Stimulated activated CD4-positive, alpha-beta T cell treated with anti-CD3 and anti-CD28 coated beads, Interleukin-1b, Interleukin-23, amount 100 ng/mL, for 24 hours (primary cell): ENCODE measurements at places on chromosomes 16 and 17.

- no peak for DNase-seq
Measured at GRCh38 chr17:41837761-41838538, at the start of gene KLHL10. KLHL10 (plus strand) TSS chr17:41837825; CDS start chr17:41837933, 108 bp downstream.

GRCh38 chr17:54307351-54307750 is 484.6 kb downstream of the KIF2B start:
- DNase-seq: no peak

DNA sequence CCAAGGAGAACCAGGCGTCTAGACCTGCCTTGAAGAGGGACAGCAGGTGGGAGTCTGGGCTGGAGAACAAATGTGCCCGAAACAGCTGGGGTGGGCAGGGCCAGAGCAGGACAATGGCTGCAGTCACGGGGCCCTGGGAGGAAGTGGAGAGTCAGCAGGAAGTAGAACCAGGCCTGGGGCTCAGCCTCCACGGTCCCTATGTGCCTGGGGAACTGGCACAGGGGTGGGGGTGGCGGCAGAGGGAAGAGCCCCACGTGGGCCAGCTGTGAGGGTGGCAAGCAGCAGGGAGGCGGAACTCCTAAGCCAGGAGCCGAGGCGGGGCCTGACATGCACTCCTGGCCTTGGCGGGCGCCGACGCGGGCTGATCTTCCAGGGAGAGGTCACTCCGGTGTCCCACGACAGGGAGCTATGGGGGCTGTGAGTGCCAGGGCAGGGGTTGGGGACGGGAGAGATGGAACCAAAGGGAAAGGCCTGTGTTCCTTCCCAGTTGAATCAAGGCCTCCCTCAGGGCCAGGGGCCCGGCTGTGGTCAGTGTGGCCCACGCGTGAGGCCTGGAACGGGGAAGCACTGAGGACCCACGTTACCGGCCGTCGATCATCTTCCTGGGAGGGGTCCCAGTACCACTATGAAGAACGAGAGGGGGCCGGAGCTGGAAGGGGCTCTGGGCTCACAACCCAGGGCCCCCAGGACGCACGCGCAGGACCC is 42.7 kb downstream of the TIMM22 start:
- no peak for DNase-seq

DNA sequence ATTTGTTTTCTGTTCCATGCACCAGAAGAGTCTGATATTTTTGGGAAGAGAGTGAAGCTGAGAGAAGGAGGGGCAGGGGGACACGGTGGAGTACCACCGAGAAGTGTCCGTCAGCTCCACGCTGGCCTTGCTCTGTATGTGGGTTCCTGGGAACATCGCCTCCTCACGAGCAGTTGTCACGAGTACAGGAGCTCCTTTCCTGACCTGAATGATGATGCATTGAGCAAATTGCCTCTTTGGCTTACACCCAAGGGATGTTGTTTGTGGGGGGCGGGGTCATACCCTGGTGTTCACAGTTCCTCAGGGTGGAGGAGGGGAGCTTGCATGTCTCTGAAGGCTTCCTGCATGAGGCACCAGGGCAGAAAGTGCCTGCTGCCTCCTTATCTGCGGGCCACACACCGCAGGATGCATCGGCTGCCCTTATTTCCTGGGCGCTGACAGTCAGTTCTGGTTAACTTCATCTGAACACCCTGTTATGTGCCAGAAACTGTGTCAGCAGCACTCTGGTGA is 36.2 kb downstream of the RGS9 start:
- peak; percentile 20 for DNase-seq

DNA sequence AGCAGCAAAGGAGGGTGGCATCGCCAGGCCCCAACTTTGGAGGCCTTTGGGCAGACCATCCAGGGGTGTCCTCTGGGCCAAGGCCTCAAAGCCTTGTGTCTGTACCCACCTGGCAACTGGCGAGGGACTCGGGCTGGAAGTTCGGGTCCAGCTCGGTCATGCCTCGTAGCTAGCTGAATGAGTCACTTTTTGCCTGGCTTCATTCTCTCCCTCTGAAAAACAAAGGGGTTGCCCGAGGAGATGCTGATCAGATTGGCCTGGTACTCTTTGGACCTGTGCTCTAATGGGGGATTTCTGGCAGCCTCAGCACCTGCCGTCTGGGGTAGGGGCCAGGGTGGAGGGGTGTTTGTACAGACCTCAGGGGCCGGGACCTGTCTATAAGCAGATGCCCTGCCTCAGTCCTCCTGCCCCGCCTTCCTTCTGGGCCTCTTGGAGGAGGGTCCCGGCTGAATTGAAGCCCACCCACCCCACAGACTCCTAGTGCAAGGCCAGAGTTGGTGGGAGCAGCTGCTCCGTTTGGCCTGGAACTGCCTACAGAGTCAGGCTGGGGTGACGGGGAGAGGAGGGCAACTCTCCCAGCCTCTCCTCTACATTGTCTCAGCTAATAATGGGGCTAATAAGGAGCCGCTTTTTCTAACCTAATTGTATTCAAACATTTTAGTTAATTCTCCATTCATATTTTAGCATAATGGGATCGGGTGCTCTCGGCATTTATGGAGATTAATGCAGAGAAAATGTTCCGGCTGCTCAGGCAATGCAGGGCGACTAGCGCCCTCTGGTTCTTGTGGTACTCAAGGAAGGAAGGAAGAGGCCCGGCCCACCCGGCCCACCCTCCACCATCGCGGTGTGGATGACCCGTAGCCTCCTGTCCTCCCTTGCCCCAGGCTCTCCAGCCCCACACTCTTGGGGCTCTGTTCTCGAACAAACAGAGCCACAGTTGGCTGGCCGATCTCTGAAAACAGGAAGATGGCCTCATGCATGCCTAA is 21.4 kb upstream of the ABCC3 start:
- DNase-seq: no peak

- DNase-seq: no peak
Measured at GRCh38 chr16:22728167-22728836, 85.7 kb upstream of the HS3ST2 start.

DNA sequence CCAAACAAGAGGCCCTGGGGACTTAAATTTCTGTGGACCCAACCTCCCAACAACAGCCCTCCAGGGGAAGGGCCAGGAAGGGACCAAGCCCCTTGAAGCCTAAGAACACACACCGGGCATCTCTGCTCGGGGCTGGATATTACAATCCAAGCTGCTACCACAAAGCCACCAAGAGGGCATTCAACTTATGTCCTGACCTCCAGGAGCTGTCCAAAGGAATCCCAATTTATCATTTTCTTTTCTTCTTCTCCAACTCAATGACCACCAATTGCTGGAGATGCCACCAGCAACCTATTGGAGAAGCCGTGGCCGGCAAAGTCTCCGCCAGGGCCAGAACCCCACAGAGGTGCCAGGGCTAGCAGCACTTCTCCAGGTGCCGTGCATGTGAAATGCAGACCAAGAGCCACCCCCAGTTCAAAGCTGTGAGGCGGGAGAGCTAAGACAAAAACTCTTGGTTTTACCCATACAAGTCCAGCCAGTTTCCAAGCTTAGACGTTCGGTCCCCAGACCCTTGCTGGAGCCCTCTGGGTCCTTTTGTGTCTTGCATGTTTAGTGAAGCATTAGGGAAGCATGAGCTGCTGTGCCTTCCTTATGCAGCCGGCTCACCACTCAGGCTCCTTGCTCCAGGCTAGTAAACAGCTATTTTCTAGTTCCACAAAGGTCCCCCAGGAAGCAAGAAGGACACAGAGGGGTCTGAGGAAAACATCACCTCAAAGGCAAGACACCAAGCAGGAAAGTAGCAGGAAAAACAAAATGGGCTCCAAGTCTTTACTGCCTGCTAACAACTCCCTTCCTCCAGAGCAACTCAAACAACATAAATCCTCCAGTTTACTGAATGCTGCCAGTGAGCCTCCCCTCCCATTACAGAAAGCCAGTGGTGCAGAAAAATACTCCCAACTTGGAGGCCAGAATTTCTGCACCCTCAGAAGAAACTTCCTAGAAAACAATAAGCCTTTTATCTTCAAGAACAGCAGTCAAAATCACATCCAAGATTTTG is 3.2 kb downstream of the PITPNA start:
- DNase-seq: no peak

DNA sequence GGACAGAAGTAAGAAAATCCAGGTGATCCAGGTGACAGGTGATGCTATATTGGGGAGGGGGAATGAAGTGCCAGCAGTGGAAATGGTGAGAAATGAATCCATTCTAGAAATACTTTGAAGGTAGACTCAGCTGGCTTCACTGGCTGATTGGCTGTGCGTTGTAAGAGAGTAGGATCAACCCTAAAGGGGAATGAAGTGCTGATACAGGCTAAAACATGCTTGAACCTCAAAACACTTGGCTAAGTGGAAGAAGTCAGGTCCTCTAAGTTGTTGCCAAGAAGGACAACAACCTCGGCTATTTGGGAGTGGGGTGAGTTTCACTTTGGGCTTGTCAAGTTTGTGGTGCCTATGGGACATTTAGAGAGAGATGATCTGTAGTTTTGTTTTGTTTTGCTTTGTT is 24.1 kb upstream of the SCNN1B start:
- DNase-seq: no peak

DNA sequence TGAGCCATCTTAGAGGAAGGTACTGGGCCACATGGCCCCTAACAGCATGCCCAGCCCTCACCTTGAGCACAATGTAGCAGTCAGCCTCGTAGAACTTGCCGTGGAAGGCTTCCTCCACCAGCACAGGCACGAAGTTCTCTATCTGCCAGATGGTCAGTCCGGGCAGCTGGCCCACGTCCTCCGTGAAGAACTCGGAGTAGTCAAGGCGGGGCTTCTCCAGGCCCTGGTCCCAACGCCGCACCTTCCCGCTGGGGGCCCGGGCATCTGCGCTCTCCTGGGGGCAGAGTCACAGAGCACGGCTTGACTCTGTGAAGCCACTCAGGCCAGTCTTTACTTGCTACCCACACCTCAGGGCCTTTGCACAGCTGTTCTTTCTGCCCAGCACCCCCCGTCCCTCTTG is 7.3 kb downstream of the FLII start:
- DNase-seq: no peak

DNA sequence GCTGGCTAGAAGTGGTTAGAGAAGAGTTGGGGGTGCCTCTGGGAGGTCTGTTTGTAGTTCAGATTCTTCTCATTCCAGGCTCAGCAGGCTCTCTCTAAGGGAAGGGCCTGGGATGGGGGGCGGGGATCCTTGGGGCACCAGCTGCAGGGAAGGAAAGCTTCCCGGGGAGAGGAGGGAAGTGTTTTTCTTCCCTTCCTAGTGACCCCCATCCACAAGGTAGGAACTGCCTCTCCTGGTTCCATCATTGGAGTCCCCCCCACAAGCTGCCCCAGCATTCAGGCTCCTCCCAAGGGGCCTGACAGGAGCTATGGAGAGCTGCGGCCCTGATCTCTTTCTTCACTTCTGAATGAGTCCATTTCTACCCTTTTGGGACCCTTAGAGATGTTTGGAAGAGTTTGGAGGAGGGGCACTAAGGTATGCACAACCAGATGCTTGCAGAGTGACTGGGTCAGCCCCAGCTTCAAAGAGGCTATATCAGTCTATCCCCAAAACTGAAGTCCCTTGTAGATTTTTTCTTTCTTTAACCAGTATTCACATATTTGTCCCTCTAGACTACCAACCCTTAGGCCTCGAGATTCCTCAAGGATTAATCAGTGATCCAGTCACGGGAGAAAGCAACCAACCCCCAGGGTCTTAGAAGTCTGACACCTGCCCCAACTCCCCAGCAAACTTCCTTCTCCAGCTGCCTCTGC is 13.9 kb upstream of the FZD2 start:
- DNase-seq: no peak

DNA sequence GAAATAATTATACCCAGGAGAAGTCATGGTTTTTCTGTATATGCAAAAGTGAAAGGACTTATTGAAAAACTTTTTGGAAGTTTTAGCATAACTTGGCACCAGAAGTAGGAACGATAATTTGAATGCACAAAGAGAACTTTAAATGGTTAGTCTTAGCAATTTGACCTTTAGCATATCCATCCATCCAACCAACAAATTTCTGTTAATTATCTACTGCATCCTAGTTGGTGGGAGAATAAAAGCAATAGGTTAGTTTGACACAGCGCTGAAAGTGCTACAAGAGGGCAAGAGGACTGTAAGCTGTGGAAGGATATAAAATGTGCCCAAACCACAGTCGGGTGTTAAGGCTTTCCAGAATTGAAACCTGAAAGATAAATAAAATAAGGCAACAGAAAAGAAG is 17.6 kb downstream of the SPAG9 start:
- DNase-seq: no peak

DNA sequence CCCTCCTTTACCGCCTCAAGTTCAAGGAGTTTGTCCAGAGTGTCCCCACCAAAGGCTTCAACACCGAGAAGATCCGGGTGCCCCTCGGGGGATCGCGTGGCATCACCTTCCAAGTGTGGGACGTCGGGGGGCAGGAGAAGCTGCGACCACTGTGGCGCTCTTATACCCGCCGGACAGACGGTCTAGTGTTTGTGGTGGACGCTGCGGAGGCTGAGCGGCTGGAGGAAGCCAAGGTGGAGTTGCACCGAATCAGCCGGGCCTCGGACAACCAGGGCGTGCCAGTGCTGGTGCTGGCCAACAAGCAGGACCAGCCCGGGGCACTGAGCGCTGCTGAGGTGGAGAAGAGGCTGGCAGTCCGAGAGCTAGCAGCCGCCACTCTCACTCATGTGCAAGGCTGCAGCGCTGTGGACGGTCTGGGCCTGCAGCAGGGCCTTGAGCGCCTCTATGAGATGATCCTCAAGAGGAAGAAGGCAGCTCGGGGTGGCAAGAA is 1.1 kb downstream of the ARL4D start:
- DNase-seq: no peak

DNA sequence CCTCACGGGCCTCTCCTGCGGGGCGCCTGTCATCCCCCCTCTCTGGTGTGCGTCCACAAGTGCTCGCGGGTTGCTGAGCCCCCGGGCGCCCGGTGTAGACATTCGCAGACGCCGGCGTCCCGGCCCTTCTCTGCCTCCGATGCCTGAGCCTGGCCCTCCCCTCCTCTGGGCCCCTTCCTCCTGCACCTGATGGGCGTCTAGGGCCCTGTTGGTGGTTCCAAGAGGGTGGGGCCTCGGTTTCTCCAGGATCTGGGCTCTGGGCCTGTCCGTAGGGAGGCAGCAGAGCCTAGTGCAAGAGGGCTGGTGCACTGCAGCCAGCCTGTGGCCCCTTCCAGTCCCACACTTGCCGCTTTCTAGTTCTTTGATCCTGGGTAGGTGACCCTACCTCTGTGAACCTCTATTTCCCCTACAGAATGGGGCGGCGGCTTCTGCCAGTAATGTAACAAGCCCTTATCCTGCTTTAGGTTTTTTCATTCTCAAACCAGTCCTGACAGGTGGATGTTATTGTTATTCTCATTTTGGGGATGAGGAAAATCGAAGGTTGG is 623 bp downstream of the E4F1 start:
- DNase-seq: no peak

- DNase-seq: no peak
Measured at GRCh38 chr17:62392908-62393307, 12.6 kb downstream of the EFCAB3 start.

DNA sequence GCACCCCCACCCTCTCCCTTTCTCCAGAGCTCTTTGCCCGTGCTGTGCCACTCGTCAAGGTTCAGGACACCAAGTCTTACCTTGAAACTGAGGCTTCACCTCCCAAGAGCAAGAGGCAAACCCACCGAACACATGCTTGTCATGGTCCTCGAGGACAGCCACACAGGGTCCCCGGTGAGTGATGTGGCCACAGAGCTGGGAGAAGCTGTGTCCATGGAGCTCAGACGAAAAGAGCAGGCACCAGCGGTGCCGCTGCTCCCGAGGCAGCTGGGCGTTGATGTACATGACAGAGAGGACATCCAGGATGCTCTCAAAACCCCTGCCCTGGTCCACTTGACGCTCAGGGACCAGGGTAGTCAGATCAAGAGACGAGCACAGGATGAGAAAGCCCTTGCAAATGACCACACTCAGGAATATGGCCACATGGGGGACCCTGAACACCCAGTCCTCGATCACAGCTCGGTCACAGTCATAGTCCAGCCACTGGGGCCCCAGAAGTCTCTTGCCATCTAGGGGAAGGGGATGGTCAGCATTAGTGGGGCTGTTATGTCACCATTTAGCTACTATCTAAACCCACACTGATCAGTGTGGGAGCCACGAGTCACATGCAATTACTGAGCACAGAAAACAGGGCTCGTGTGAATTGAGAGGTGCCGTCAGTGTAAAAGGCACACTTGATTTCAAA is 17.8 kb downstream of the MEAK7 start:
- no peak for DNase-seq
